ENCODE measurements at places on chromosomes 11 and 22.

GRCh38 chr11:14784230-14784629, 107.8 kb downstream of the CYP2R1 start:
- no peak for DNase-seq

- no peak for DNase-seq
Observed at GRCh38 chr22:29224859-29225410, 19.2 kb downstream of the EMID1 start.

- DNase-seq: no peak
Observed at GRCh38 chr11:31443802-31444201, 65.6 kb downstream of the IMMP1L start.

- no peak for DNase-seq
Observed at GRCh38 chr11:130168105-130168504, 8.5 kb downstream of the ST14 start.

DNA sequence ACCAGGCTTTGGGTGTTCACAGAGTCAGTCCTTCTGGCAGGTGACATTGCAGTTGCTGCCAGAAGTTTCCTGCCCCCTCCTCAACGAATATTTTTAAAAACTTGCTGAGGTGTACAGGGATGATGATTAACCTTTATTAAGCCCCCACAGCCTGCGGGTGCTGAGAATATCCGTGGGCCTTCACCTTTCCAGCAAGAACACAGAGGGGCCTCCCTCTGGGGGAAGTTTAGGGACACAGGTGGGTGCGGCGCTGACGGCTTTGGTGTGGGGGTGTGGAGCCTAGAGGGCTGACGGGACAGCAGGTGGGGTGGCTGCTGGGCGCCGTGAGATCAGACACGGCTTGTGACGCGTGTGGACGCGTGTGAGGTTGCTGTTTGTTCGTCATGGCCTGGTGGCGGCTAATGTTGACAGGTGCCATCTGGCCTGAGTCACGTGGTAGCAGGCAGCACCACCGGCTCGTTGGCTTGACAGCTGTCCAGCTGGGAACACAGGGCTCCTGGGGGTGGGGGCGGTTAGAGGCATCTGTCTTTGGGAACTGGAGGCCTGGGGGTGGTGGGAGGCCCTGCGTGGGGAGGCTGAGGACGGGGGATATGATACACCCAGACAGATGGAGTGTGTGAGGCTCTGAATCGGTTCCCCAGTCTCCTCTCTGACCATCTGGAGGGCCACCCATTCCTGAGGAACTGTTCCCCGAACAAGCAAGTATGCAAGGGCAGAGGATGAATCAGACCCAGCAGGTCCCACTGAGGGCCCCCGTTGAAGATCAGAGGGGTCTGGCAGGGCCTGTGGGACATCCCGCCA, 12.5 kb upstream of the LRRC10B start:
- DNase-seq: no peak

DNA sequence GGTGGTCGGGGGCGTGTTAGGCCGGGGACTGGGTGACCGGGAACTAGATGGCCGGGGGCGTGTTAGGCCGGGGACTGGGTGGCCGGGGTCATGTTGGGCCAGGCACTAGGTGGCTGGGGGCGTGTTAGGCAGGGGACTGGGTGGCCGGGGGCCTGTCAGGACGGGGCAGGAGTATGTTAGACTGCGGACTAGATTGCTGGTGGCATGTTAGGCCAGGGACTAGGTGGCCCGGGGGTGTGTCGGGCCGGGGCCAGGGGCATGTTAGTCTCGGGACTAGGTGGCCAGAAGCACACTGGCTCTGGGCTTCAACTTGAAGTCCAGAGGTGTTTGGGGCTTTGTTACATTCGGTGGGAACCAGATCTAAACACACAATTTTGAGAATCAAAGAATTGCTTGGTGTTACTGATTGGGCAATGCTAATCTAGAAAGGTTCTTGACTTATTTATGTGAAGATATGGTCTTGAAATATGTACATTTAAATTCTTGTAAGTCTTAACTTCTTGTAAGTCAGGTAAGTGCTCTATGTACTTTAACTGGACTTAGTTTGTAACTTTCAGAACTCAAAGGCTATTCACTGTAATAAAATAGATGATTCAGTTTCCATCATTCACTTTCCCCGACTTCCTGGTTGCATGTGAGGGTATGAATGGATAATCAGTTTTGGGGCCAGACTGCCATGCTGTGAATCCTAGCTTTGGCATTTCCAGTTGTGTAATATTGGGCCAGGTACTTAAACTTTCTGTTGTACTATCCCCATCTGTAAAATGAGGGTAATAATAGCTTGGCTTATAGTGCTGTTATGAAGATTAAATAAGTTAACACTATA, 1.1 kb downstream of the EXT2 start:
- DNase-seq: no peak

GRCh38 chr22:38080850-38081635, 2.9 kb downstream of the SLC16A8 start:
- no peak for DNase-seq

- no peak for DNase-seq
Observed at GRCh38 chr11:112719736-112720525, 241.3 kb upstream of the NCAM1 start.

DNA sequence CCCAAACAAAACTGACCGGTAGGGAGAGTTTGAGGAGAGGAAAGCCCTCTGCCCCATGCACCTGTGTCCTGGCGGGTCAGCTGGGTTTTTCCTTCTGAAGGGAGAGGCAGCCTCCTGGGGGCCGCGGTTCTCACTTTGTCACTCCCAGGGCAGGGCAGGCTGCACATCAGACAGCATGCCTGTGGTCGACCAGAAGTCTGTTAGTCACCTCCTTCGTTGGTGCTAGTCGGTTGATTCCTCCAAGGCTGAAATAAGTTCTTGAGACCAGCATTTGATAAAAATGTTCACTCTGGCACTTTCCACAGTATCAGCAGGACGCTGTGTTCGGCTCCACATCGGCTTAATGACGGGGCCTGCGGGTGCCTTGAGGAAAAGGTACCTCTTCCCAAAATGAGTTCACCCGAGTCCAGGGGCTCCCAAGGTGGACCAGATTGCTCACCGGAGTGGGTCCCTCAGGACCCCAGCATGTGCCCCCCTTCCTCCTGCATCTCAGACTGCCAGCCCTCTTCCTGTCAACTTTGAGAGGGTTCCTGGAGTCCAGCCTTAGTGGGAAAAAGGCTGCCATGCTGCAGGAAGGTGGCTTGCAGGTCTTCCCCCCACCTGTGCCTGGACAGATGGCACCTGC, 373.7 kb upstream of the B3GAT1 start:
- DNase-seq: no peak

DNA sequence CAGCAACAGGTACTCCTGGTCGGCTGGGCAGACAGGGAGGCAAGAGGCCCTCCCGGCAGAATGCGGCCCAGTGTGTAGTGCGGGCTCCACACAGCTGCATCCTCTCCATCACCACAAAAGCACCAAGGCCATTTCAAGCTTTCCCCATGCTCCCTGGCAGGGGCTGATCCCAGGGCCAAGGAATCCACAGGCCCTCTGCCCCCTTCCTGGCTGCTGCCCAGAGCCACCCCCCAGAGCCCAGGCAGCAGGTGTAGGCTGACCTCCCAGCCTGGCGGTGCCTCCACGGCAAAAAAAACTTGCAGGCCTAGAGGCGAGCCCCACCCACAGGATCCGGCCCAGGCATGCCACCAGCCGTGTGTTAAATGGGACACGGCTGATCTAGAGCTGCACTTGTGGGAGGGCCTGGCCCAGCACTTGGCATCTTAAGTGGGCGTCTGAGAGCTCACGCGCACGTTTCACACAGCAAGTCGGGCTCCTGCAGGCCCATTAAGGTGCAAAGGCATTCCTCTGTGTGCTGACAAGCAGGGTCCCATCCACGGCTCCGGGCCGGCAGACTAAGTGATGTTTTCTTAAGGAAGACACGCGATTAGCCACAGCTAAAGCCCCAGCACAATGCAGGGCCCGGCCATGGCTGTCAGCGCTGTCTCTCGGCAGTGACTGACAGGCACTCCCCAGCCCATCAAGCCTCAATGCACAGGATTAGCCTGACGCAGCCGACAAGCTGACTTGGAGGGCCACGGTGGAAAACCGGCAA, 19.8 kb upstream of the GNB1L start:
- no peak for DNase-seq

DNA sequence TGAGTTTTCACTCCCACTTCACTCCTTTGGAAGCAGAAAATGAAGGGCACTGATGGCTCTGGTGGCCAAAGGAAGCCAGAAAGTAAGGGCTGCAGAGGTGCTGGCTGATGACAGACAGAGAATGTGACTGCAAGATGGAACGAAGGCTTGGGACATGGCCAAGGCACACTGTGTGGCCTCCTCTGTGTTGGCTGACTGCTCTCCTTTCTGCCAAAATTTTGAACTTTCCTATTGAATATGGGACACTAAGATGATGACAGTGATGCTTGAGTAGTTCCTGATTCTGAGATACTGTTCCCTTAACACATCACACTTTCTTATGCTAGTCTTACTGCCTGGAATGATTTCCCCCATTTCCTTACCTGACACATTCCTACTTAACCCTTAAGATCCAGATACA, 156.4 kb downstream of the SWAP70 start:
- DNase-seq: no peak

DNA sequence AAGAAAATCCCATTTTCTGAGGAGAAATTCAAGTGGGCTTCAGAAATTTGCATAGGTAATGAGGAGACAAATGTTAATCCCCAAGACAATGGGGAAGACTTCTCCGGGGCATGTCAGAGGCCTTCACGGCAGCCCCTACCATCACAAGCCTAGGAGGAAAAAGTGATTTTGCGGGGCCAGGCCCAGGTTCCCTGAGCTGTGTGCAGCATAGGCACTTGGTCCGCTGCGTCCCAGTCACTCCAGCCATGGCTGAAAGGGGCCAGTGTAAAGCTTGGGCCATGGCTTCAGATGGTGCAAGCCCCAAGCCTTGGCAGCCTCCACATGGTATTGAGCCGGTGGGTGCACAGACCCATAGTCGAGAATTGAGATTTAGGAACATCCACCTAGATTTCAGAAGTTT, 570.7 kb downstream of the KCNA4 start:
- DNase-seq: no peak

- DNase-seq: peak; percentile 24
Observed at GRCh38 chr22:31490496-31490925, 869 bp upstream of the EIF4ENIF1 start.

All from stimulated activated CD8-positive, alpha-beta memory T cell treated with anti-CD3 and anti-CD28 coated beads, Interleukin-2, amount 100 ng/mL, for 1 hour (primary cell).